ENCODE measurements at places on chromosomes 1 and 21.

DNA sequence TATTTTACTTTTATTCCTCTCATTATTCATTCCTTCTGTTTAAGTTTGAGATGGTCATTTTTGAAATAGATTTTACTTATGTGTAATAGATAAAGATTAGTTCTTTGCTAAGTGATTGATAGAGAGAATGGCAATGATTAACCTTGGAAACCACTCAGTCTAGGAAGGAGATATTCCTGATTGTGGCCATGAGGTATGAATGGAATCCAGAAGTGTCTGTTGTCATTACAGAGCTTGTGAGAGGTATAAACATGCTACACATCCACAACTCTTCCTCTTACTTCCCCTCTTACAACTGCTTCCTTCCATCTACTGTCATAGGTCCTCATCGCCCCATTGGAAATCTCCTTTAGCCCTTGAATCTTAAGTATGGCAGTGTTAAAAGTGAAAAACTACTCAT is 988.8 kb upstream of the B3GALT2 start:
- DNase-seq, result no peak

GRCh38 chr1:183444243-183444642 is 26.1 kb upstream of the NMNAT2 start:
- no peak for DNase-seq

- DNase-seq, result no peak
Observed at GRCh38 chr1:48761986-48762385, 14.7 kb downstream of the BEND5 start.

- DNase-seq, result no peak
Observed at GRCh38 chr1:65068202-65069010, 79.6 kb upstream of the AK4 start.

GRCh38 chr1:230717251-230717650 is 3.3 kb upstream of the AGT start:
- DNase-seq, result no peak

DNA sequence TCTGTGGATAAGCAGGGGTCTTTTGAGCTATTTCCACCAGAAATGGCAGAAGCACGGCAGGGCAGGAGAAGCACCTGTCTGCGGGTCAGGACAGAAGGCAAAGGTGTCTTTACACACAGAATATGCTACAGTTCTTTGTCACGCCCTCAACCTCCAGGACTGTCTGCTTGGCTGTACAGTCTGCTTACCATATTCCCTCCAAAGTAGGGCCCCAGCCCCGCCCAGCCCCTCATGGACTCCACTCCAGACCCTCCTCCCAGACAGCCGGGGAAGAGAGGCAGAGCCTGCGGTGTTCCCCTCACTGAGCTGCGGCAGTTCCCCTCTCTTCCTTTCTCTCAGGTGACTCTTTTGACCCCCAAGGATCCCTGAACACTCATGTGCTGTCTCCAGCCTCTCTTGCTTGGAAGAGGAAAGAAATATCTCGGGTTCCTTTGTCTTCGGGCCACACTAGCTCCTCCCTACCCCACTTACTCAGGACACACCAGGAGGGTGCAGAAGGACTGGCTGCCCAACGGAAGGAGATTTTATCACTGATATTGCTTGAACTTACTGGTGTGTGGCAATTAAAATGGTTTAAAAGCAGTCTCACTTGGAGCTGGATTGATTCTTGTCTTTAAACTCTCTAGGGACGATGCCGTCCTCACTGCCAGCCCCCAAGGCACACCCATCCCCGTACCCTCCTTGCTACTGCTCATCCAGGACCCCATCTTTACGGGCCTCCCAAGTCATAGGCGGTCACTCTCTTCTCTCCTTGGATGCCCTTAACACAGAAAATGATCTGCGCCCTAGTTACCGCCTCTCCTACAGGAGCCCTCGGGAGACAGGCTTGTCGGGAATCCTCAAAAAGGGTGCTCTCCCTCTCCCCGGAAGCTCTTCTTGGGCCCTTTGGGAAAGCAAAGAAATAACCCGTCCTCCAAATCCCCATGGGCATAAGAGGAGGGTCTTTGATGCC is 169.7 kb downstream of the TOMM20 start:
- no peak for DNase-seq

DNA sequence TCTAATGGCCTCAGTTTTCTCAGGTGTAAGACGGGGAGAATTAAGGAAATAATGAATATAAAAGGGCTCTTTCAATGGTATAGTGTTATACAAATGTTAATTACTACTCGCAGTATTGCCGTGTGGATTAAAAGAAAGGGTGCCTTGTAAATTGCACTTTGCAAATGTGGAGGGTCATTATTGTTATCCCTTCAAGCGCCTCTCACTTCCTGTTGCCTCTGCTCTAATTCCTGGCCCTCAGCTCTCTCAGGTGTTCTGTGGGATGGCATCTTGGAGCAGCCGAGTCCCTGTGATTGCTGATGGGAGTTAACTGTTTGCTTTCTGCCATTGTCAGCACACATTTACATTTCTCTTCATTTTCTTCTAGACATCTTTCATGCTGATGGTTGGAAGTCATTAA is 7.1 kb upstream of the S100A11 start:
- no peak for DNase-seq

DNA sequence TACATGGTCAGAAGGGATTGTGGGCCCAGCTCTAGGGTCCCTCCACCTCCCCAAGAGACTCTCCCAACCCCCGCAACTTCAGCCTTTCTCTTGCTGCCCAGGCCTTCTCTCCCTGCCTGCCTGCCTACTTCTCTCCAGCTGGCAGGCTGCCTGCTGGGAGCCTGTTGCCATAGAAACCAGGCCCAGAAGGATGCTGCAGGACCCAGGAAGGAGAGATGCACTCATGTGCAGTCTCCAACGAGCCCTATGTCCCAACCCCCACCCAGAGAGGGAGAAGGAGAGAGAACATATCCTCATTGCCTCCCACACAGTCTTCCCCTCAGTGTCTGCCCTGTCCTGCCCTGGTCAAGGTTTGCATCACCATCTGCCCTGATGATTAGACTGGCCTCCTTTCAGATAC is 10.8 kb upstream of the SMIM12 start:
- no peak for DNase-seq

DNA sequence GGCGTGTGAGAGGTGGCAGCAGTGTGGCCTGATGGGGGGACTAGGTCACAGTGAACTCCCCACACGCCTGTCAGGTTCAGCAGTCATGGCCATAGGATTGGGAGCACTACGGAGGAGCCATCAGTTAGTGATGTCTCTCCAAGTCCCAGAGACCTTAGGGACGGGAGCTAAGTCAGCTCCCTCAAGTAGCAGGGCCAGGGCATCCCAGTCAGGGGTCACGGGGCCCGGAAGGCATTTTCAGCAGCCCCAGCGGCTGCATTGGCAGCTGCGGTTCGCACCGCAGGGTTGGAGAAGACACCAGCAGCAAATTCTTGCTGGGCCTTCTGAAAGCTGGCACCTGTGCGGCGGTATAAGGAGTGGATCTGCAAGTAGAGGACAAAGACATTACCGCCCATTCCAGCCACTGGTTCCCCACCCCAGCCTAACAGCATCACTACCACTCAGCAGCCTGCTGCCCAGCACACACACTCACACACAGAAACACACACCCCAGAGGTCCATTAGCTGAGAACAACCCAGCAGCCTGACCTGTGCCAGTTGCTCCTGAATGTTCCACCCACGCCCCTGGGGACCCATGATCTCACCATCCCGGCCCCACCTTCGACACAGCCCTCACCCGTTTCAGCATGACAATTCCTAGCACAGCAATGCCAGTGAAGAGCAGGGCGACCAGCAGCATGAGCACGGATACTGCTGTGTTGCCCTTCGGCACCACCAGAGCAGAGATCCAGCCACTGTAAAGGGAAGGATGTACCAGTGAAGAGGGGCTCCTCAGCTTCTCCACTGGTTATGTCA is 972 bp upstream of the ENTREP3 start:
- no peak for DNase-seq

GRCh38 chr1:66333466-66334199 is 200.3 kb upstream of the SGIP1 start:
- DNase-seq, result no peak

DNA sequence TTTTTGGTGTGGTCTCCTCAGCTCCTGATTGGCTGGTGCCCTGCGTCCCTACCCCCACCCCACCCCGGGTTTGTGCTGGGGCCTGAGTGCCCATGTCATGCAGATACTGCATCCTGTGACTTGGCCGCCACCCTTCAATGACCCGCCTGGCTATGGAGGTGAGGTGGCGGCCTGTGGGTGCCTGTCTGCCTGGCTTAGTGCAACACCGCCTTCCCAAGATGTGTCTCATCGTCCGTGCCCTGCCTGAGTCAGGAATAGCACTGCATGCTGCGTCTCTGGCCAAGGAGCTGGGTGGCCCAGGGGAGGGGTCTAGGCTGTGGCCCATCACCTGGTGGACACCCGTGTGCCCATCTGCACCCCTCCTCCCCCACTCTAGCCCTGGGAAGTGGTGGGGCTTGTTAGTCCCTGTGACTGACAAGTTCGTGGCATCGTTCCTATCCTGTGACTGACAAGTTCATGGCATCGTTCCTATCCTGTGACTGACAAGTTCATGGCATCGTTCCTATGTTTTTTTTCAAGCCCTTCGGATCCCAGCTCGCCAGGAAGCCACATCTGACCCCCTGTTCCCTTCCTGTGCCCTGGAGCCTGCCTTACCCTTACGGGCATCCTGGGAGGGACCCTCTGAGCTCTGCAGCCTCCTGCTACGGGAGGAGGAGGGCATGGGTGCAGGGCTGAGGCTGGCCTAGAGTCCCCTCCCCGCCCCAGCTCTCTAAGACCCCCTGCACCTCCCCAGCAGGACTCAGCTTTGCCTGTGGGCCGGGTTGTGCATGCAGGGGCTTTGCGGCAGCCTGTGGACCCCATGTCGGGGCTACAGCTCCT is 7.5 kb downstream of the SLX9 start:
- DNase-seq, result no peak

GRCh38 chr1:18929686-18930085 is 26.8 kb downstream of the IFFO2 start:
- no peak for DNase-seq

DNA sequence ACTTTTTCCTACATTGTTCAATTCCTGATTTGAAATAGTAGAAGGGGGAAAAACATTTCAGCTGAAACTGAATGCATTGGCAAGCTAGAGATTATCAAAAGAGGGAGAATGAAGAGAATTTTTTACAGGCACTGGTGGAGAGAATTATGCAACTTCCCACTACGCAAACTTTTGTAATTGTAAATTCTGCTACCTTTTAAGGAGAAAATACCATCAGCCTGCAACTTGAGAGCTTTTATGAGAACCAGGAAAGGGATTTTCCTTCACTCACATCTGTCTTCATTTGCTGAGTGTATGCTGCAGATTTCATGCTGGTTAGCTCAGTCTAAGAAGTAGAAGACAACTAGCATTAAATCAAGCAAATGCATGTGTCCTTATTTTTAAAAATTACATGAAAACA is 43.7 kb downstream of the ADAMTS1 start:
- DNase-seq, result no peak

DNA sequence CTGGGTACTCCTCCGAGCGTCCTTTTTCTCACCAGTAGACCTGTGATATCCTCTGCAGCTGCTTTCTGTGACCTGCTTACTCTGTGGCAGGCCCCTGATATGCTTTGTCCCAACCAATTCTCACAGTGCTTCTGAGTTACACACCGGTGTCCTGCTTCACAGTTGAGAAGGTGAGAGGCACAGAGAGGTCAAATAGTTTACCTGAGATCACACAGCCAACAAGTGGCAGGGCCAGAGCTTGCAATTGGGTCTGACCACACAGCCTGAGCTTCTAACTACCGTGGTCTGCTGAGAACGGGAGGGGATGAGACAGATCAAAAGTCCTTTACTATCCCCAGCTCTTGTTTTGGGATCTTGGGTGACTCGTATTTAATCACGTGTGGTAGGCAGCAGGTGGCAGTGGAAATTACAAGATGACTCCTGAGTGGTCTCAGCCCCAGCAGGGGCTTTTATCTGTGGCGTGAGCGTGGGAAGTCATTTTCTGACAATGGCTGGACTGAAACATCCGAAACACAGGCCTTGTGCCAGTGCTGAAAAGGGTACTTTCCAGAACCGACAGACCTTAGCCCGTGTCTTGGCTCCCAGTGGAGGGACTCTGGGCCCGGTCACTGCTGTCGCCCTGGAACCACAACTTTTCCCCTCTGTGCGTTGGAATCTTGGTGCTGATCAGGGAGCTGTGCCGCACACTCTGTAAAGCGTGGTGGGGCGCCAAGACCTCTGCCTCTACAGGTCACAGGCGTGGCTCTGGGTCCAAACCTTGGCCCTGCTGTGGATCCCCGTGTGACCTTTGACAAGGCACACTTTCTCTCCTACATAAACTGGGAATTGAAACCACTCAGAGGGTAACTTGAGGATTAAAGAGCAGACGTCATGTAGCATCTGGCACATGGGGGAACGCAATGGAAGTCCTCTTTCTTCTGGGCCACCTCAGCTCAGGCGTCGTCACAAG is 11.9 kb downstream of the THEMIS2 start:
- no peak for DNase-seq

GRCh38 chr1:228887960-228888359 is 152.7 kb downstream of the RHOU start:
- DNase-seq, result no peak

- no peak for DNase-seq
Observed at GRCh38 chr1:99236756-99237155, 27.5 kb upstream of the PLPPR4 start.

DNA sequence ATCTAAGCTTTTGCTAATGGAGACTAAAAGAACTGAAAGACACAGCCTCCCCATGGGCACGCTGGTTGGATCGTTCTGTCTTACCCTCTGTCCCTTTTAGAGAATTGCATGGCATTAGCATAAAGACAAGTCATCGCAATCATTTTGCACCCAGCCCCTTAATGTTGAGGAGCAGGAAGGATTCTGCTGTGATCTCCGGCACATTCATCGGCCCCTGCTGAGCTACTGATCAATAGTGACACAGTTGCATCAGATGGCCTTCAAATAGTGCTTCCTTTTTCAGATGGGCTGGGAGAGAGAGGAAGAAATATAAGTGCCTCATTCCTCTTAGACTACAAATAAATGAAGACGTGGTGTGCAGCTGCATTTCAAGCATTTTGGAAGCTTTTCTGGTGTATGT is 75.4 kb downstream of the NOS1AP start:
- DNase-seq, result no peak

- DNase-seq, result no peak
Observed at GRCh38 chr1:94739521-94740061, 80.6 kb upstream of the SLC44A3 start.

DNA sequence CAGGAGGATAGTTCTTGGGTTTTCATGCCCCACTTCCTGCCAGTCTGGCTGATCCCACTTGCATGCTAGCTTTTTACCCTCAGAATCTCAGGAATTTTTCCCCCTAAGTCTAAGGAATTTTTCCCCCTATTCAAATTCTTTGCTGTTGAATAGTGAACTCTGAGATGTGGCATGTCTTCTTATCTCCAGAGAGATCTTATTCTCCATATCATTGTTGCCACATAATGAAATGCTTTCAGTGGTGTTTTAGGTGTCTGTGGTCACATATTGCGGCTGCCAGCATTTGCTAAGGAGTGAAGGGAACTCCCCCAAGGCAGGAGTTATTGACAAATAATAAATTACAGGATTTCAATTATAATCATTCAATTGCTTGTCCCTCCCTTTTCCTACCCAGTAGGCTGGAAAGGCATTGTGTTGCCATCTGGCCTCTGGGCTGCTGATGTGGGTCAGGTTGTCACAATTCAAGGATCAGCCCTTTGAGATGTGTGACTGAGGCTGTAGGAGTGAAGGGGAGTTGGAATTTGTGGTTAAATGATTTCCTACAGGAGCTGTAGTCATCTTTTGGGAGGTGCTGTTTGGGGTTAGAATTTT is 3.9 kb upstream of the FLG start:
- no peak for DNase-seq

All from stimulated activated CD8-positive, alpha-beta memory T cell treated with anti-CD3 and anti-CD28 coated beads, Interleukin-15, amount 100 ng/mL, for 24 hours (primary cell).